ENCODE measurements at places on chromosomes 5 and 9. TPM values are rescaled to one million over a fixed set of nuclear protein-coding genes. Genes with fewer than 3 reads are reported as not detected.

DNA sequence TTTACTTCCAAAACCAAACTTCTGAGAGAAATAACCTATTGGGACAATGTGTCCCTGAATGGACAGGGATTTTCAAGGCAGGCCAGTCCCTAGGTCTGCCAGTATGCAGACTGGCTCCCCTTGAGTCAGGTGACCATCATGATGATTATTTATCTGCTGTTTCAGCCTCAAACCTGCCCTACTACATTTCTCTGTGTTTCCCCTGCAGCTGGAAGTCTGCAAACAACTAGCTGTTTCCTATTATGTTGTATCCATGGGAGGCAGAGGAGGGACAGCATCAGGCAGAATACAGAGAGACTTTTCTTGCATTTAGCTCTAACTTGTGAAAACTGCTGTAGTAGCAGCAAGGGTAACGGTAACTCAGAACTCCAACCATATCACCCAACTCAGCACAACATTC, 36.2 kb upstream of the IFNK start:
- no peak for DNase-seq

ACOT12 gene
- not detected for total RNA-seq

IL13 gene
- 1.4 TPM for total RNA-seq

- DNase-seq = no peak
Observed at GRCh38 chr5:19853616-19854240, 134.3 kb downstream of the CDH18 start.

PCDHGB7 gene
- 1.6 TPM for total RNA-seq

- DNase-seq = no peak
Observed at GRCh38 chr5:72064801-72065570, 42.3 kb upstream of the MAP1B start.

FCN1 gene
- 22.7 TPM for total RNA-seq

DNA sequence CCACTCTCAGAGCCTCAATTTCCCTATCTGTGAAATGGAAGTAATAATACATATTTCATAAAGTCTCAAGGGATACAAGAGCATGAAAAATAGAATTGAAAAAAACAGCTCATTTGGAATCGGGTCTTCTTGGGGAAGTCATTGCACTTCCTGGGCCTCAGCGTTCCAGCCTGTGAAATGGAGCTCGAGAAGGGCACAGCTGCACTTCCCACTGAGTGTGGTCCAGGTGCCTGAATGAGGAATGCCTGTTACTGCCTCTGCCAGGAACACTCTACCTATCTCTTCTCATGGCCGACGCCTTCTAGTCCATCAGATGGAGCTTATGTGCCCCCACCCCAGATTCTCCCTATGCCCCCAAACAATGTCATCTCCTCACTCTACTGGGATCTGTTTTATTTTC, 924 bp upstream of the NEURL1B start:
- DNase-seq = no peak

All from natural killer cell (primary cell).